Activated T-helper 17 cell treated with anti-CD3 and anti-CD28 coated beads, Interleukin-2, amount 50 U/mL, for 72 hours (primary cell): ENCODE measurements at places on chromosomes 7 and 10. TPM values are rescaled to one million over a fixed set of nuclear protein-coding genes. Genes with fewer than 3 reads are reported as not detected.

DNA sequence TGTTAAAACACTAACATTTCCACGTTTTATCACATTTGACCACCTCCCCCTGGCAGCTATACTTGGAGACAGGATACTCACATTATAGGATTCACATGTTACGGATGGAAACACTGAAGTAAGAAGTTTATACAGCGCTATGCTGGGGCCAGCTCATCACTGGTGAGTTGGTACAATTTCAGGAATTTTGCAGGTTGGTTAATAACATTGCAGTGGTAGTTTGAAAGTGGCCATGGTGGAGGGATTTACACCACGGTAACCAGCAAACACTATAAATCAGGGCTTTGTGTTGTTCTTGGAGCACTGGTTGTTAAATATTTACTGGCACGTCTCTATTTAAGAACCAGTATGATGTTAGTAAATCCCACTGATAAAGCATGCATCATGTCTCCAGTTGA lies 174.0 kb downstream of the GFRA1 start:
- no peak for ATAC-seq

Gene GRM3
- not detected for total RNA-seq

Gene OGDHL
- total RNA-seq = 1.6 TPM

Gene WEE2
- total RNA-seq = 0.13 TPM

- no peak for ATAC-seq
Measured at GRCh38 chr10:93211991-93212390, 138.3 kb downstream of the CYP26A1 start.

DNA sequence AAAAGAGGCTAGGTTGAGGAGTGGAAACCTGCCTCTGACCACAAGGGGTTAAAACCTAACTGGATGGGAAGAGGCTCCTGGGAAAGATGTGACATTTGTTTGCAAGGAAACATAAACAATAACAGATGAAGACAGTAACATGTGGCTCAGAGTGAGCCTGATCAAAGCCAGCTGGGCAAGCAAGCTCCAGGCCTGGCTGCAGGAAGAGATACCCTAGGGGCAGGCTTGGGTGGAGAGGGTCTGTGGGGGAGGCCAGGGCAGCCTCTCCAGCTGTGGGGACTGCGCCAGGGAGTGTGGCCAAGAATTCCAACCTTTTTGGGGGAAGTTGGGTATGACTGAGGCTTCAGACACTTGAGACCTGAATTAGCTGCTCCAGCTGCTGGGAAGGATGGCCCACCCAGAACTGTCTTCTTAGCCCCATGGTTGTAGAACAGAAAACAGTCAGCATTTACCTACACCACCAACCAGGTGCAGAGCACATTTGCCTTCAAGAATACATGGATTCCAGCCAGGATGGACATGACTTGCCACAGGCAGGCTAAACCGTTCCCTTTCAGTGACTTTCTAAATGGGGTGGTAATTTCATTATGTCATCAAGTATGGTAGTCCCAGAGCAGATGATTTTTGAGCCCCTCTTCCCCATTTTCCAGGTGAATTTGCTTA lies 10.4 kb upstream of the FAM170B start:
- no peak for ATAC-seq

GRCh38 chr7:101586078-101586905 lies 42.8 kb downstream of the MYL10 start:
- no peak for ATAC-seq

- peak; percentile 50 for ATAC-seq
Measured at GRCh38 chr7:157012113-157012547, 1.7 kb upstream of the MNX1 start.

DNA sequence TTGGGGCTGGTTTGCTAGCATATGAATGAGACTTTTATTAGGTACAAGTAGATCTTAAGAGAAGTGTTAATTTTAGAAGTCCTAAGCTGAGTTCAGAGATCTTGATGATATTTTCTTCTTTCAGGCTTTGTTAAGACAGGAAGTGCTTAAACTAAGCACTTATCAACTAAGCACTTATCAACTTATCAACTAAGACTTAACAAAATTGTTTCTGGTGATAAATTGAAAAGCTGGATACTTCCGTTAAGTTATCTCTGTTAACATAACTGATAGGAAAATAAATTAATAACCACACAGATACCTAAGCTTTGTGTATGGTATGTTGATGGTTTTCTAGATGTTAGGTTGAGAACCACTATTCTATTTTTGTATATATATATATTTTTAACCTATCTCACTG lies 113.7 kb downstream of the PHTF2 start:
- no peak for ATAC-seq

DNA sequence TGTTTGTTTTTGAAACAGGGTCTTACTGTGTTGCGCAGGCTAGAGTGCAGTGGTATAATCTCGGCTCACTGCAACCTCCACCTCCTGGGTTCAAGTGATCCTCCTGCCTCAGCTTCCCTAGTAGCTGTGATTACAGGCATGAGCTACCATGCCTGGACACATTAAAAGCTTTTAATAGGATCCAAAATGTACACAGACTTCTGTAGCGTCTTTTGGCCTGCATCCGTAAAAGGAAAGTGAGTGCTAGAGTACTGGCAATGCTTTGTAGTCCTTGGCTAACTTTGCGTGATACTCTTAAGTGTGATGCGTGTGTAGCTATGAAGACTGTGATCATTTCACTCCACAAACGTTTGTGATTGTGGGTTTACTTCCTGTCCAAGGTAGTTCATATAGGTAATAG lies 13.3 kb downstream of the ZRANB1 start:
- ATAC-seq = no peak

GRCh38 chr10:76334255-76334654 lies 902.8 kb downstream of the LRMDA start:
- no peak for ATAC-seq

DNA sequence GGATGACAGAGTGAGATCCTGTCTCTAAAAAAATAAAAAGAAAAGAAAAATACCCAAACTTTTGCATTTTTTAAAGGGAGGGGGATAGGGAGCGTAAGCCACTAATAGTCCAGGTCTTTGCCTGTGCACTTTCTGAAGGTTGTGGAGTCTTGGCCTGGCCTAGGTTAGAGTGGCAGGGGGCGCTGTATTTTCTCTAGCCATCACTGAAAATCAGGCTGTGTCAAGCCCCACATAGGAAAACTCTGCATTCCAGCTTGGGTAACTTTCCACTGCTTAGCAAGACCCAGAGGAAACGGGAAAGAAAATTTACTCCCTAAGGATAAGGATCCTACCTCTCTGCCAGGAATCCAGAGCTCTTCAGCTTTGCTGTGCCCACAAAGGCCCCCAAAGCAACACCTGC lies 10.5 kb upstream of the PAX4 start:
- ATAC-seq = no peak

Gene STAG3
- total RNA-seq = 22.1 TPM

- no peak for ATAC-seq
Measured at GRCh38 chr10:74683621-74684364, 142.6 kb upstream of the KAT6B start.

Gene DNAH11
- 5.9 TPM for total RNA-seq

Gene MYH16
- total RNA-seq = not detected

DNA sequence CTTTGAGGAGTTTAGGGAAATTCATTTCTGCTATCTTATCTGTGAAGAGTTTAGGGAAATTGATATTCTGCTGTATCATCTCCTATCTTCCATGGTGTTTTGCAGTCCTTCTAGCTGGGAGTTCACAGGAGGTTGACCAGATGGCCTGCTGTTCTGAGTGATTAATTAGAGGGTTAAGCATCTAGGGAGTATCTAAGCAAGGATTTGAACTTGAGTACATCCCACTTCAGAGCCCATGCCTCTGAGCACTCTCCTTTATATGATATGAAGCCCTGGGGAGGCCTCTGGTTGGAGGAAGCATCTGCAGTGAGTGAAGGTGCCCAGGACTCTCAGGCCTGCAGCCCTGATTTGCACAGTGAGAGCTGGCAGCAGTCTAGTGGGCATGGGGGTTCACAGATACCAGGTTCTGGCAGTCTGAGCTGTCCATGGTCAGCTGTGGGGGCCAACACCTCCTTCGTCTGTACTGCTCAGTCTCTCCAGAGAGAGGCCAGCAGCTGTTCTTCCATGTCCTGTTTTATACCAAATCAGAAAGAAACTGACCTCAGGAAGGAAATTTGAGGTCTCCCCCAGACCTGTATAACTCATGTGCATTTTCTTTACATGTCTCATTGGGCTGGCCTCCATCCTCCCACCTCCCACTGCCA lies 156.9 kb downstream of the PLCE1 start:
- no peak for ATAC-seq

- no peak for ATAC-seq
Measured at GRCh38 chr7:36210291-36210922, 57.4 kb downstream of the EEPD1 start.

GRCh38 chr7:15747301-15747700 lies 60.8 kb upstream of the MEOX2 start:
- no peak for ATAC-seq

DNA sequence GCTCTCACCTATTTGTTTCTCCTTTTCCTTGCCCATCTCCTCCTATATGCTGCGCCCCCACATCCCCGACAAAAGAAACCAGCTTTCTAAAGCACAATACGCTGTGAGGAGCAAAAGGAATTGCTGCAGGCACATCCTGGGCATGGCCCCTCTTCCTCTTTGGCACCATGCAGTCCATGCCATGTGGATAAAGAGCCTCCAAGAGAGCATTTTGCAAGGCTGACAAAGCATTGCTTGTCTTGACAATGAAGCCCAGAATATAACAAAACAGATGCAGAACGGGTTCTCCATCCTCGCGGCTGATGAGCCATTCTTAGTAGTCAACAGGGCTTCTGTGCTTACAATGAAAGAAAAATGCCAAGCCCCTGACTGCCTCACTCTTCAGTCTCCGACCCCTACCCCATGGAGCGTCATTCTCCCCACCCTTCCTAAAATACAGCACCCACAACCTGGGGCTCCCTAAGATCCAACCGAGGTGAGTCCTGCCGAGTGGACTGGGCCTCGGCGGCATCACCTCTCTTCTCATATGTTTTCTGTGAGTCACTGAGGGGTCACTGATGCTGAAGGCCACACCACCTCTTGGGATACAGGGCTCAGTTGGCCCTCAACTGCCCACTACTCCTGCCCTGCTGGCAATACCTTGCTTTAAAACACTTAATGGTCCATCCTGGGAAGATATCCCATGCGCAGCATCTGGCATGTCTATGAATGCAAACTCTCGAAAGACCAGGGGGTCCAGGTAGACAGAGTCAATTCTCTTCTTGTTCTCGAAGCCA lies 47.5 kb downstream of the GSDME start:
- ATAC-seq = no peak

GRCh38 chr10:101133489-101134298 lies 2.6 kb downstream of the TLX1 start:
- no peak for ATAC-seq

Gene ARHGAP21
- 28.9 TPM for total RNA-seq

Gene NPC1L1
- not detected for total RNA-seq

GRCh38 chr7:128868624-128869137 lies 6.0 kb downstream of the ATP6V1F start:
- no peak for ATAC-seq

DNA sequence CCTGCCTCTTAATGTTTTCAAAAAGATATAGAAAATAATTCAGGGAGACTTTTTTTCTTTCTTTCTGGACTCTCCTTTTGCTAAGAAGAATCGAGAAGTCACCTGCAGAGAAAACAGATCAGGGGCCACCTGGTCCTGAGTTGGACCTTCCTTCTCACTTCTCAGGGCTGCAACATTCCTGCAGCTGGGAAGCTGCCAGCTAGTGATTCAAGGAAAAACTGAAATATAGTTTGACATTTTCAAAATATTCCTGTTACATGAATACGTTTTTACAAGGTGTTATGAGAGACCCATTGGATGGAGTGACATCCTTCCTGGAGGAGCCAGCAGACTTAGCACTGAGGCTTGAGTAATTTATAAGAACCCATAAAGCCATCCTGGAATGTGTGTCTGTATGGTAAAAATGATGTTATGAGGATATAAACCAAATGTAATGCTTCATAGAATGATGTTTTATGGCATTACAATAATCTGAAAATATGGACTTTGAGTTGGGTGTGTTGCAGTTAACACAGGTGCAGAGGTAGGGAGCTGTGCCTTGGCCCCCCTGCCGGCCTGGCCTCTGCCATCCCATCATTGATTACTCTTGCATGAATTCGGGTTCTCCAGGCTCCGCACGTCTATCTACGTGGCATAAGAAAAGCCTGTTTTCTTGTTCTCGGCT lies 149.7 kb downstream of the PAXIP1 start:
- ATAC-seq = no peak

DNA sequence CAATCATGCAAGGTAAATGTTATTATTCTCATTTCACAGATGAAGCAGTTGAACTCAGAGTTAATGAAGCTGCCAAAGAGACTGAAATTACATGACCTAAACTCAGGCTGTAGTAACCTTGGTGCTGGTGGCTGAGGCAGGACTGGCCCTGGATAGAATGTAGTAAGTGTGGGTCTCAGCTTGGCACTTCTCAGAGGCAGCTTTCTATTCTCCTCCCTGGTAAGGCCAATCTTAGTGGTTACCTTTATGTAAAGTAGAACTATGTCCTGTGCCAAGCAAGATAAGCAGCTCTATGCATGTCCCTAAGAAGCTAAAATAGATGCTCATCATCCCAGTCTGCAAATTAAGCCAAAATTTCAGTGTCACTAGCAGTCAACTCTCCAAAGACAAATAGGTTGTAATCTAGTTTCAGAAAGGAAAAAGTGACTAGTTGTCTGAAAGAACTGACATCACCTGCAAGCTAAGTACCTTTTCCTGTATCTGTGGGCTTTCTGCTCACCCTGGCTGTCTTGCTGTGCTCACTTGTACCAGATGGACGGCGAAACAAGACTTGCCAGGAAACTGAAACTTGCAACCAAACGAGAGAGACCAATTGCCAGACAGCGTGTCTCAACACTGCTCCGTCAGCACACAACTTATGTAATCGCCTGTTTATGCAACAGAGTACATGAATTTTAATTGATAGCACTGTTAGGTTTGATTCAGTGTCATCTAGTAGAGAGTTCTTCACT lies 43.7 kb downstream of the CH25H start:
- ATAC-seq = peak; percentile 94

Gene CALML3
- total RNA-seq = not detected

Gene DRGX
- total RNA-seq = not detected

GRCh38 chr7:114901771-114902170 lies 20.1 kb upstream of the MDFIC start:
- no peak for ATAC-seq
